ENCODE measurements at places on chromosomes 2 and 18. TPM values are rescaled to one million over a fixed set of nuclear protein-coding genes. Genes with fewer than 3 reads are reported as not detected.

Gene ORC2
- total RNA-seq = 23.3 TPM

Gene GNLY
- 5.3 TPM for total RNA-seq

Gene CXCR1
- total RNA-seq = not detected

Gene KATNAL2
- 8.0 TPM for total RNA-seq

Gene LRP1B
- 13.3 TPM for total RNA-seq

Gene LRRC30
- total RNA-seq = not detected

Gene KLHL41
- total RNA-seq = 0.66 TPM

Gene RAB3GAP1
- 51.2 TPM for total RNA-seq

Gene INO80C
- total RNA-seq = 11.9 TPM

Gene SMC6
- total RNA-seq = 18.7 TPM

Gene TEKT4
- total RNA-seq = not detected

Gene EDAR
- not detected for total RNA-seq

Gene SFTPB
- not detected for total RNA-seq

Gene CAMKMT
- total RNA-seq = 9.5 TPM

Gene LBH
- 11.7 TPM for total RNA-seq

Gene IL36A
- not detected for total RNA-seq

Gene XDH
- total RNA-seq = not detected

Gene ILKAP
- total RNA-seq = 31.9 TPM

Gene DES
- 28.8 TPM for total RNA-seq

Gene ST6GAL2
- total RNA-seq = 0.17 TPM

Gene LRATD1
- 1.5 TPM for total RNA-seq

Gene KRTCAP3
- total RNA-seq = 1.1 TPM

Gene PLEK
- 62.9 TPM for total RNA-seq

Gene GREB1
- total RNA-seq = 5.7 TPM

Gene HSBP1L1
- 26.3 TPM for total RNA-seq

Gene ITGB6
- total RNA-seq = not detected

Gene MREG
- 13.1 TPM for total RNA-seq

Gene CYS1
- total RNA-seq = not detected

Gene DSC3
- total RNA-seq = not detected

Gene ALPP
- not detected for total RNA-seq

Gene ATP5MC3
- total RNA-seq = 151 TPM

Gene STPG4
- not detected for total RNA-seq

Gene SERPINB10
- total RNA-seq = not detected

Gene CROCC2
- total RNA-seq = not detected

Gene SLC14A1
- total RNA-seq = 0.19 TPM

Gene ITGA6
- 107 TPM for total RNA-seq

Gene CRACDL
- total RNA-seq = 8.3 TPM

Gene FEV
- total RNA-seq = not detected

Gene VWA3B
- total RNA-seq = not detected

Gene FAM124B
- total RNA-seq = 5.7 TPM

Gene TCF7L1
- total RNA-seq = 10.3 TPM

Gene IL1B
- total RNA-seq = not detected

Gene DYSF
- total RNA-seq = 26.6 TPM

Gene ALPG
- total RNA-seq = not detected

Gene TACR1
- total RNA-seq = 2.0 TPM

Gene ZSWIM2
- 0.44 TPM for total RNA-seq

Gene COL5A2
- total RNA-seq = 68.9 TPM

Gene RAX
- total RNA-seq = not detected

Gene TUBB8B
- total RNA-seq = not detected

Gene WDPCP
- total RNA-seq = 19.5 TPM

Gene DUSP19
- total RNA-seq = 1.5 TPM

Gene CDKL4
- 3.1 TPM for total RNA-seq

Gene ATOH8
- 41.4 TPM for total RNA-seq

Gene SLC23A3
- total RNA-seq = 0.68 TPM

Gene IRS1
- 29.6 TPM for total RNA-seq

Gene TGFA
- total RNA-seq = 1.1 TPM

Gene LONRF2
- total RNA-seq = 9.3 TPM

Gene PSMA8
- not detected for total RNA-seq
